ENCODE measurements at places on chromosomes 7 and 10. TPM values are rescaled to one million over a fixed set of nuclear protein-coding genes. Genes with fewer than 3 reads are reported as not detected.

DNA sequence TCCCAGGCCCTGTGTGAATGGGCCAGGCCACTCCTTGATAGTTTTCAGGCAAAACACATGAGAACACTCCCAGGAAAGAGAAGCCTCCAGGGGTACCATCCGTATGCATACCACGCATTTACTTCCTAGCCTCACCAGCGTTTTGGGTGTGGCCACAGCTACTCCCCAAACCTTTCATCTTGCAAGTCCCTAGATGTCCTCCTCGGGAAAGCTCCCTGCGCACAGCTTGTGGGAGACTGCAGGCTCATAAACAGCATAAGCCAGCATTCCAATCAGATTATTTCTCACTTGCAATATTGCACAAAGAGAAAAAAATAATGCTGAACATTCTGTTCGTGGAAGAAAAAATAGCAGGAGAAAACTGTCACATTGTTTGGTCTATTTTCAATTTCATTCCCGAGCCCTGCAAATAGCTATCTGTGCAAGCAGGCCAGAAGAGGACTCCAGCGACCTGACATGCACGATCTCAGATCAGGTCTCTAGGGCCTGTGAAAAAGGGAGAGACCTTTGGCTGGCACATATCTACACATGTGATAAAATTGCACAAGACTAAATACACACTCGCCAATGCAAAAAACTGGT is 175.6 kb downstream of the PLXNA4 start:
- no peak for DNase-seq

- DNase-seq, result peak; percentile 49
Measured at GRCh38 chr7:142389544-142389943, 131.7 kb upstream of the PRSS58 start.

GRCh38 chr7:91801331-91801983 is 79.0 kb downstream of the MTERF1 start:
- DNase-seq, result no peak

GRCh38 chr10:70564901-70565351 is 37.6 kb downstream of the PRF1 start:
- no peak for DNase-seq

GRCh38 chr10:13705526-13706174 is 118.9 kb downstream of the PRPF18 start:
- DNase-seq, result peak; percentile 33

GRCh38 chr7:91140286-91140685 is 123.9 kb upstream of the FZD1 start:
- no peak for DNase-seq

DNA sequence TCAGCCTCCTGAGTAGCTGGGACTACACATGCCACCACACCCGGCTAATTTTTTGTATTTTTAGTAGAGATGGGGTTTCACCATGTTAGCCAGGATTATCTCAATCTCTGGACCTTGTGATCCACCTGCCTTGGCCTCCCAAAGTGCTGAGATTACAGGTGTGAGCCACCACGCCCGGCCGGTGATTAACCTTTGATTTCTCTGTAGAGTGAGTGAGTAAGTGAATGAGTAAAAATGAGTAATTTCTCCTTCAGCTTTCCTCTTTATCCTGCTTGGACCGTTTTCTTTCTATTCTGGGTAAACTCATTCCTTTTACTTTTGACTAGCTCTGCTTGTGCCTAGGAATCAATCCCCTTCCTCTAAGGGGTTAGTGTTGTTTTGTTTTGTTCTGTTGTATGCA is 36.8 kb downstream of the ST7 start:
- no peak for DNase-seq

- DNase-seq, result no peak
Measured at GRCh38 chr10:51993475-51993874, 294.1 kb upstream of the CSTF2T start.

GRCh38 chr10:22246680-22247391 is 29.0 kb upstream of the EBLN1 start:
- peak; percentile 95 for DNase-seq

- peak; percentile 42 for DNase-seq
Measured at GRCh38 chr10:81019029-81019890, 481.6 kb downstream of the SH2D4B start.

- no peak for DNase-seq
Measured at GRCh38 chr7:65238785-65239184, 134.9 kb upstream of the ZNF92 start.

- no peak for DNase-seq
Measured at GRCh38 chr10:32104622-32105509, 48.6 kb upstream of the KIF5B start.

- DNase-seq, result peak; percentile 61
Measured at GRCh38 chr7:33040803-33041516, 21.6 kb downstream of the NT5C3A start.

DNA sequence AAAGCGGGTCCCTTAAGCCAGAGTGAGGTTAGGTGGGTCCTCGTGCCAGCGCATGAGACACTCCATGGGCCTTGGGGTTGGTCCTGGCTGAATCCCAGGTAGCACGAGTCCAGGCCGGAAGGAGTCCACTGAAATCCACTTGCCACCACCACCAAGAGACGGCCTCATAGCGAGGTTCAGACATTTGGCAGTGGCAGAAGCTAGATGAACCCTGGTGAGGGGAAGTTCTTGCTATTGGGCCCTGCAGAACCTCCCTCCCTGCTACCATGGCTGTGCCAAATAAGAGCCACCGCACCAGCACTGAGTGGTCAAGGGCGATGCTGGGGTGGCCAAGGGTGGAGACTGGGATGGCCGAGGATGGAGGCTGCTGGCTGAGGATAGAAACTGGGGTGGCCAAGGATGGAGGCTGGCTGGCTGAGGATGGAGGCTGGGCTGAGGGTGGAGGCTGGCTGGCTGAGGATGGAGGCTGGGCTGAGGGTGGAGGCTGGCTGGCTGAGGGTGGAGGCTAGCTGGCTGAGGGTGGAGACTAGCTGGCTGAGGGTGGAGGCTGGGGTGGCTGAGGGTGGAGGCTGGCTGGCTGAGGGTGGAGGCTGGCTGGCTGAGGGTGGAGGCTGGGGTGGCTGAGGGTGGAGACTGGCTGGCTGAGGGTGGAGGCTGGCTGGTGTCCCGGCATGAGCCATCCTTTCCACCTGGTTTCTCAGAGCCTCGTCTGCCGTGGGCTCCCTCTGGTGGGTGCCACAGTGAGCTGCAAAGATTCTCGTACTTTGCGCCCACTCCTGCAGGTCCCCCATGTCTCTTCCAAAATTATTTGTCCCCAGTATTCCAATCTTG is 88.2 kb downstream of the ELFN1 start:
- DNase-seq, result peak; percentile 16

GRCh38 chr7:117791877-117792780 is 81.1 kb downstream of the CTTNBP2 start:
- DNase-seq, result no peak

GRCh38 chr10:121709675-121710073 is 111.4 kb upstream of the FGFR2 start:
- DNase-seq, result peak; percentile 72

PPP1R3A gene
- not detected for total RNA-seq

VSIR gene
- total RNA-seq, result 57.4 TPM

HMX2 gene
- total RNA-seq, result not detected

LRRC61 gene
- total RNA-seq, result 6.8 TPM

PLAU gene
- total RNA-seq, result 111 TPM

RADIL gene
- total RNA-seq, result 0.32 TPM

TECPR1 gene
- total RNA-seq, result 26.1 TPM

CLDN4 gene
- 0.86 TPM for total RNA-seq

MMP21 gene
- not detected for total RNA-seq

SMIM30 gene
- total RNA-seq, result 47.4 TPM

Measured in fibroblast of villous mesenchyme (primary cell).